ENCODE measurements at places on chromosomes 6 and 20.

- no peak for DNase-seq
Observed at GRCh38 chr6:149489967-149490366, 5.2 kb upstream of the ZC3H12D start.

- no peak for DNase-seq
Observed at GRCh38 chr6:25387483-25387882, 108.3 kb downstream of the CARMIL1 start.

- DNase-seq: no peak
Observed at GRCh38 chr6:15332446-15332845, 86.6 kb downstream of the JARID2 start.

- DNase-seq: no peak
Observed at GRCh38 chr6:45686841-45687569, 309.3 kb upstream of the SUPT3H start.

GRCh38 chr6:3596766-3597165 lies 139.9 kb upstream of the SLC22A23 start:
- no peak for DNase-seq

Measured in stimulated activated CD4-positive, alpha-beta T cell treated with anti-CD3 and anti-CD28 coated beads, Interleukin-1b, Interleukin-23, amount 100 ng/mL, for 1 hour (primary cell).